ENCODE measurements at places on chromosomes 1 and 21.
A peak's percentile ranks its signal among the peaks of the same experiment; 100 is the strongest.

GRCh38 chr1:45266151-45266801 is 59.9 kb upstream of the ZSWIM5 start:
- no peak for DNase-seq

DNA sequence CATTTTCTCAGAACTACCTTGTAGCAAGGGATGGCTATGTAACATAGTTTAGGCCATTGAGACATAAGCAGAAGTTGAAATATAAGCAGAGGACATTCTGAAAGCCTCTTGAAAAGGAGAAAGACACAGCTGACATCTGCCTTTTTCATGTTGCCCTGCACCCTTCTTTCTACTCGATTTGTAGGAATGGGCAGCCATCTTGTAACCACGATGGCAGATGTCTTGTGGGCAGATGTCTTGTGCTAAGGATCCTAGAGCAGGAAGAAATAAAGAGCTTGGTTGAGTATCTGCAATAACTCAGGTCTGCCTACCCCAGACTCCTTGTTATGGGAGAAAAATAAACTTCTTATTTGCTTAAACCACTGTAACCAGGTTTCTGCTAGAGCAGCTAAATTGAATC is 351.0 kb downstream of the PDE4B start:
- no peak for DNase-seq

- DNase-seq: no peak
Measured at GRCh38 chr1:11877074-11877473, 18.3 kb upstream of the NPPB start.

GRCh38 chr1:47241114-47242113 is 9.4 kb upstream of the TAL1 start:
- no peak for DNase-seq

DNA sequence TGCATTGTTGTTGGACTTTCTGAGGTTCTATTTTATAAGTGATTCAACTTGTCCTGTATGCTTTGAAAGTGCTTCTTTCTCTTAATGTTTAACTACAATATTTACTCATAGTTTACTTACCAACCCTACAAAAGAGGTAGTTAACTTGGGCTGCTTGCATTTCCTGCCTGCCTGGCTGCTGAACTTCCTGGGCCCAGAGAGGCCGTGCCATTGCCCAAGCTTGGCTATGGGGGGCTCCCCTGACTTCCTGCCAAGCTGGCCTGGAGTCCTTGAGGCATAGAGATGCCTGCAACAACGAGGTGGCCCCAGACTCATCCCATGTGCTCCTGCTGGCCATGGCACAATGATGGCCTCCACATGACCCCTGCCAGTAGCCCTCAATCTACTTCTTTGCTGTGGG is 361.6 kb upstream of the PLD5 start:
- no peak for DNase-seq

GRCh38 chr1:195335541-195335940 is 1272.7 kb downstream of the KCNT2 start:
- DNase-seq: no peak

GRCh38 chr1:9262096-9262986 is 27.8 kb downstream of the H6PD start:
- no peak for DNase-seq

DNA sequence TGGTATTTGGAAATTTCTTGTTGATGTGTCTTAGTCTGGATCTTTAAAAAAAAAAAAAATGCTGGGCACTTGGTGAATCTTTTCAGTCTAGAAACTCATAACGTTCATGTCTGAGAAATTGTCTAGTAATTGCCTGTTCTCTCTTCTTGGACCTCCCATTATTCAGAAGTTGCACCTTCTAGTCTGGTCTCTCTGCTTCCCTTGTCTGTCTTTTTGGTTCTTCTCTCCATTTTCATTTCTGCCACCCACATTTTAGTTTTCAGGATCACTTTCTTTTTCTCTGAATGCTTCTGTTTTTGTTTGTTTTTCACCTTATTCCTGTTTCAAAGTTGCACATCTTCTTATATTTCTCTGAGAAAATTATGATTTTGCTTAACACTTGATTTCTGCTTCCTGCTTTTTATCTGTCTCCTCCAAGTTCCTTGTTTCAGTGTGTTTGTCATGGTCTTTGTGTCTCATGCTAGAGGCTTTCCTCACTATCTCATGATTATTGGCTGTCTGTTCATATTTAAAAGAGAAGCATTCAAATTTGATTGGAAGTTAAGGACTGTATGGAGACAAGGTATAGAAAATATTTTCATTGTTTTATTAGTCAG is 21.3 kb downstream of the BACE2 start:
- DNase-seq: no peak

GRCh38 chr1:150761801-150762200 is 3.8 kb downstream of the CTSS start:
- DNase-seq: no peak

- no peak for DNase-seq
Measured at GRCh38 chr1:30474818-30475200, 248.6 kb downstream of the MATN1 start.

DNA sequence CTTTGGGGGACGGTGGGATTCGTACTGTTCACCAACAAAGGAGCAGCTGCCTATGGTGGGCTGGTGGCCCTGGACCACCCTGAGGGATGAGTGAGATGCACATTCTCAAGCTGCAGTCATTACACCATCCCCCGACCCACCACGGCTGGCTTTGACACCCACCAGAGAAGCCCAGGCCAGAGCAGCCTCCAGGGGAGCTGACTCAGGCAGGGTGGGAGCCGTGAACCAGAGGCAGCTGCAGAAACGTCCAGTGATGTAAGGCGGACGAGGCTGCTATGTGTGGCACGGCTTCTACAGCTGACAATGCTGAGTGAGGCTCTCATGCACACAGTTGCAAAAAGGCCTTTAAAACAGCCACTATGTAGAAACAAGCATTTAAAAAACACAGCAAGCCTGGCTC is 40.1 kb downstream of the CHAF1B start:
- DNase-seq: no peak

DNA sequence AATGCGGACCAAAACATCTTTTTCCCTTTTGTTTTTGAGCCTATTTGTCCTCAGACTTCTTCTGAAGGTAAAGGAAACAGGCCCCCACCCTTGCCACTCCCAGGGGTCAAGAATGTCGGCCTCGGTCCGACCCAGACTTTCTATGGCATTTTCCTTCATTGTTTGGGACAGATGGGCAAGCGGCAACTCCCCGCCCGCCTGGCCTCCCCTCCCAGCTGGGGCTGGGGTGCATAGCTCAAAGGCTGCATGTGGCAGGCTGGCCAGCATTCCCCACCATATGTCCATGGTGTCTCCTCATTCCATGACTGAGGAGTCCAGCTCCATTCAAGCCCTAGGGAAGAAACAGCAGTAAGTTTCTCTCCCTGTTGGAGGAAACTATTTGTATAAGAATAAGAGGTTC is 29.4 kb upstream of the TSPEAR start:
- no peak for DNase-seq

DNA sequence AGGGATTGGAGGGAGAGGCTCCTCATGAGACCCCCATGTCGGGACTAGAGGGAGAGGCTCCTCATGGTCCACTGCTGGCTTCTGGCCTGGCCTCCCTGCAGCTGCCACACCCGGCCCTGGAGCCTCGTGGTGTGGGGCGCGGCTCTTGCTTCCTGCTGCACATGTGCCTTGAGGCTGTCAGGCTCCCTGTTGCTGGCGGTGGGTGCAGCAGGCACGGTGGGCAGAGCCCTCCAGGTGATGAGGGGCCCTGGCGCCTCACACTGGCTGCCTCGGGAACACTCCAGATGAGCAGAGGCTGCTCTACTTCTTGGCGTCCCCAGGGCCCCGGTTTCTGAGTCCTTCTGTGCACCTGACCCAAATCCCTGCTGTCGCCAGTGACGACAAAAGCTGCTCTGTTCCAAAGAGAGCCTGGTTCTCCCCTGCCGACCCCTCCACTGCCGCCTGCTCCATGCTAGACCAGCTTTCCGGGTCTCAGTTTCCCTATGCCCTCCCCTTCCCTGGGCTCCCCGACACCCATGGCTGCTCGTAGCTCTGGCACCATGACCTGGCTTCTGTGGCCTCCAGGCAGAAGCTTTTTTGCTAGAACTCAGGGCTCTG is 9.7 kb upstream of the ATAD3B start:
- DNase-seq: no peak

GRCh38 chr1:6591644-6592043 is 11.0 kb downstream of the KLHL21 start:
- no peak for DNase-seq

DNA sequence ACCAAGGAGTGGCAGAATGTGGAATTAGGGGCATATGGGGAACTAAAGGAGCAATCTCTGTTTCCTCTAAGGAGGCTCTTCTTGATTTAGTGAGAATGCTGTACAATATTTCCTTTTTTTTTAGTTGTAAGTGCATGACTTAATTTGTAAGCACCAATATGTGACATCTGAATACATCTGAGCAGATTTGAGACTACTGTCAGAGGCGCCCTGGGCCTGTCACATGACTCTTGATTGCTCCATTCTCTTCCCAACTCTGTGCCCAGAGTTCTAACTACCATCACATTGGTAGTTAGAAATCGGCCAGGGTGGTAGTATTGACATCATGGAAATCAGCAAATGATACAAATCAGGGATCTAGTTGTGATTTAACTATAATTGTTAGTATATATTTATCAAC is 110.1 kb upstream of the LMO4 start:
- DNase-seq: no peak

- DNase-seq: no peak
Measured at GRCh38 chr1:53683986-53684740, 54.8 kb downstream of the GLIS1 start.

DNA sequence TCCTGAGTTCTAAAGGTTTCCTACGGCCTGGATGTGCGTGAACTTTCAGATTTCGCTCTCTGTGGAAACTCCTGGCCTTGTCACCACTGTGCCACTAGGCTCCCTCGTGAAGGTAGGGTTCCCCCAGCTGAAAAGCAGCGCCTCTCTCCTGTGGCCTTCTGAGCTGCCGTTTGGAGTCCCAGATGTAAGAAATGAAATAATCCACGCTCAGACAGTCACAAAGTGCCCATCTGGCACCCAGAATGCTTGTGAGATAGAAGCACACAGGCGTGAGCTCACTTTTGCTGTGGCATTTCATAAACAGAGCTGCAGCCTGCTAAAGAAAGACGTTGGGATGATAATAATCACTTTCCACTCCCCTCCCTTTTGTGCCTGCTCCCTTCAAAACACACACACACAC is 65.8 kb downstream of the LMO4 start:
- no peak for DNase-seq

DNA sequence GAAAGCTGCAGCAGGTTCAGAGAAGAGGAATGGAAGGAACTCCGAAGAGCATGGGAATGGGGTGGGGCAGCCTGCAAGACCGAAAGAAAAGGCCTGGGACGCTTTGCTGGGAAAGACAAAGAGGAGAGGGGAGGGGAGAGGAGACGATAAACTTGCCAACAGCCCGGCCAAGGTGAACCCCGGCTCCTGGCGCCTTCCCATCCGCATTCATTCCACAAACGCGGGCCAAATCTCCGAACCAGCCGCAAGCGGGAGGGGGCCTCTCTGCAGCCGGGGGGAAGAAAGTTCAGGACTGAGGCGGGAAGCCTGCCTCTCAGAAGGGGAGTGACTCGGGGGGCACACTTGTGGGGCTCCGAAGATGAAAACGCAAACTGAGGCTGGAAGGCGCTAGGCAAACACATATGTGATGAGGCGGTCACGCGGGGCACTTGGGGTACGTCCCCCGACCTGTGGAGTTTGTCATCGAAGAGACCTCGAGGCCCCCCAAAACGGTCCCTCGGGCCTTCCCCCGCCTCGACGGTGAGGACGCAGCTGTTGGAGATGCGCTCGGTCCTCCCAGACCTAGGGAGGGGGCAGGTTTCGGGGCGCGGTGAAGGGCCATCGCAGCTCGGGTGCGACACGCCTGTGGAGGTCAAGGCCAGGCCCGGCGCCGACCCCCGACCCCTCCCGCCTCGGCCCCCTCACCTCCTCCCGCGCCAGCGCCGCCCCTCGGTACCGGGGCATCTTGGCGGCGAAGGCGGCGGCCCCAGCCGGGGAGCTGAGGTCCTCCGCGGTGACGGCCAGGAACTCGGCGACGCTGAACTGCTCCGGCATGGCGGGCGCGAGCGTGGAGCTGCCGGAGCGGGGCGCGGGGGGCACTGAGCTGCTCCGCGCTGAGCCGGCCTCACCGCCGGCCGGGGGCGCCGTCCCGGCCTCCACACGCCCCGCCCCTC is at the start of gene ASAP3:
Gene ASAP3 (minus strand): TSS at position 859 of the 932 bp plus-strand sequence. CDS start 46 bp downstream, at position 813.
- peak; percentile 54 for DNase-seq

DNA sequence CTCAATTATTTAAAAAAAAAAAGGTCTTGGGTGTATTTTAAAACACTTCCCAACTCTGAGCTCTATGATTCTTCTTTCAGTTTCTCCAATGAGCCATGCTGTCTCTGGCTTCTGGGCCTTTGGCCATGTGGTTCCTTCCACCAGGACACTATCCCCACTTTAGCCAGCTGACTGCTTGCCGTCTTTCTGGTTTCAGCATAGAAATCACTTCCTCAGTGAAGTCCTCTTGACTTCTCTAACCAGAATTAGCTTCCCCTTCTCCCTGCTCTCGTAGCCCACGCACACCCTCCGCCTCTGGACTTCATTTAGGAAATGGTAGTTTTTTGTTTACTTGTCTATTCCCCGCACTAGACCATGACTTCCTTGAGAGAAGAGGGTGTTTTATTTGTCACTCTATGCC is 1.1 kb upstream of the DIO1 start:
- peak; percentile 58 for DNase-seq

GRCh38 chr1:181250038-181250437 is 161.5 kb downstream of the IER5 start:
- DNase-seq: no peak

DNA sequence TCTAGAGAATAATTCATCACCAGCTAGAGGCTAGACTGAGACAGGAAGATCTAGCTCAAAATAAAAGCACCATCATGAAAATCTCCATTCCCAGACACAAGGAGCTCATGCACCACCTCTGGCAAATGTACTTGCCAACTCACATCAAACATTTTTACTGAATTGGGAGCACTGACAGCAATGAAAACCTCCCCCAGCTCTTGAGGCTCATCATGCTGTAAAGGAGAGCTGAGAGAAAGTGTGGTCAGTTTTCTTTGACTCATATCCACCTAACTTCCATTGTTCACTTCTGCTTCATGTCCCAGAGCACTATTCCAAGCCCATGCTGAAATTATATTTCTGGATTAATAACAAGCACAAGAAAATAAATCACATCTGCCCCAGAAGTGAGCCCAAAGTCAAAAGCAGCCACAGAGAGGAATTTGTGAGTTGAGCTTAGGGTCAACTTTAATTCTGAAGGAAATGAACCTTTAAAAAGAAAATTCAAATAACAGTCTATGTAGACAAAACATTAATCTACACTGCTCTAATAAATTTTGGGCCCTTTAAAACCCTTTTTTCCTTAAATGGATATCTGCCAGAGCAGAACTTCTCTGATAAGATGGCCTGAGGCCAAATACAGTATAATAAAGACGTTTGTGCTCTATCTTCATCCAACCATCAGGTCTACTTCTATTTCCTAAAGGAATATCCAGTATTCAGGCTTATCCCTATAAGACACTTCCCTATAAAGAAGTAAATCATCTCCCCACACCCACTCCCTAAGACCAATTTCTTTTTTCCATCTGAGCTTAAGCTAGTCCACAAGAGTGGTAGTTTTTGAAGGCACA is 85.9 kb upstream of the ADAM30 start:
- no peak for DNase-seq

DNA sequence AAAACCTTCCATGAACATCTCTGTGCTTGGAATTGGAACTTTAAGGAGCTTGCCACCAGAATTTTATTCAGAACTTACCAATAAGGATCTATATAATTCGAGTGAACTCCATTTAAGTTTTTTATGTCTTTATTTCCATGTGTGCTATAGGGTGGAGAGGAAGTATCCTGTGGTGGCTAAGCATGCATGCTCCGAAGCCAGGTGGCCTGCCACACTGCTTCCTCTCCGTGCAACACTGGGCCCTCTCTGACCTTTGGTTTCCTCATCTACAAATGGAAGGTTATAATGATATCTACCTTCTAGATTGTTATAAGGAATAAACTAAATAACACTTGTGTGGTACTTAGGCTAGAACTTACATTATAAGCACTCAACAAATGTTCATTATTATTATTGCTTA is 382.1 kb downstream of the PTPRC start:
- DNase-seq: no peak
